ENCODE measurements at places on chromosomes 5 and 9. TPM values are rescaled to one million over a fixed set of nuclear protein-coding genes. Genes with fewer than 3 reads are reported as not detected.

The IL33 gene
- 0.03 TPM for polyA plus RNA-seq

The PRUNE2 gene
- polyA plus RNA-seq = not detected

The SLC34A3 gene
- polyA plus RNA-seq = 0.07 TPM

The F2RL1 gene
- polyA plus RNA-seq = 23.0 TPM

The NTNG2 gene
- polyA plus RNA-seq = not detected

The ADGRD2 gene
- not detected for polyA plus RNA-seq

The FANCG gene
- polyA plus RNA-seq = 14.4 TPM

The CMBL gene
- polyA plus RNA-seq = 17.0 TPM

The PCDHGA8 gene
- 0.04 TPM for polyA plus RNA-seq

The ABCA2 gene
- 21.0 TPM for polyA plus RNA-seq

The ZFP2 gene
- polyA plus RNA-seq = 0.29 TPM

The SPATA31D4 gene
- polyA plus RNA-seq = not detected

DNA sequence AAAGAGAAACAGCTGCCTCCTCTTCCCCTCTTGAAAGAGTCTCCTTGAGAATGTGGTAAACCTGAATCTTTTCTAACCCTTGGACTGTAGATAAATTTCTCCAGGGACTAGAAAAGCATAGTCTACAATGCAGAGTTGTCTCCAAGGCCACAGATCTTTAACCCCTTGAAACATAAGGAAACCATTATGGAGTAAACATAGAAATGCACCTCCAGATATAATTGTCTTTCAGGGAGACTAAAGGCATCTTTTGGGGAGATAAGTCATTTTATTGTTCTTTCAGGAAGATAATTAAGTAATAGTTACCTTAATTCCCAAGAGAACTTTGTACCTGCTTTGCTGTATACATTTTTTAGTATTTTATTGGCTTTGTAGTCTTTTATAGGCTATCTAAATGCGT is 373.6 kb upstream of the GRIA1 start:
- no peak for DNase-seq

DNA sequence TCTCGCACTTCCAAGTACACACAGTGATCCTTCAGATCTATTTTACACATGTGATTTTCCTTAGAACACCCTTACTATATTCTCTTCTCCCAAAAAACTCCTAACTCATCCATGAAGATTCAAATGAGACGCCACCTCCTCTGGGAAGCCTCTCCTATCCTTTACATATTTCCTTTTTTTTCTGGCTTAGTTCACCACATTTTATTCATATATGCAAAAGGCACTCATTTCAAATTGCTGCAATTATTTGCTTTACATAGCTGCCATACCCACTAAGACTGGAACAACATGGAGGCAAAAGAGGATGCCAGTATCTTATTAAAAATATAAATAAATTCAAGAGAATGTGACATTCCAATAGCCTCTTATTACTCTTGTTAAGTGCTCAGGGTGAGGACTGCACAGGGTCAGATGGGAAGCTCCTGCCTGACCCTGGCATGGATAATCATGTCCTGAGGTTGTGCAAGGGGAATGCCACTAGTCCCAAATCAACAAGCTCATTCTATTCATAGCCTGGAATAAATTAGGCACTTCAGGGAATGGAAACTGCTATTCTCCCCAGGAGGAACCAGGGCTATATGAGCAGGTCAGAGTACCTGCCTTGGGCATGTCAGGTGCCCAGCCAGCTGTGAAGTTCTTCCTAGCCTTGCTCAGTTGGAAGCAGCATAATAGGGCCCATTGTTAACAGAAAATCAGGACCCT is 262.9 kb downstream of the FBXL17 start:
- no peak for DNase-seq

DNA sequence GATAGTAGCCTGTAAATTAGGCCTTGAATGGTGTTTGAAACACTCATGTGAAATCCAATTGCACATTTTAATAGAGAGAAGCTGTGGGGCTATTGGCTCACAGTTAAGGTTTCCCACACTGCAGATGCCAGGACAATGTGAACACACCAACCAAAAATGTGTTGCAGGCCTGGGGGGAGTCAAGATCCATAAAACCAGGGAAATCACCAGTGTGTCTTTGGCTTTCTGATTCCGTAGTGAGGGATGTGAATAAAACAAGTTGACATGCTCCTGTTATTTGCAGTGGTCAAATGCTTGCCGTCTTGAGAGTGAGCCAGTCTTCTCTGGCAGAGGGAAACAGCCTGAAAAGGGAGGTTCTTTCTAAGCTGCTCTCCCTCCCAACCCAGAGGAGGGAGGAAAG is 79.0 kb downstream of the ZNF462 start:
- no peak for DNase-seq

DNA sequence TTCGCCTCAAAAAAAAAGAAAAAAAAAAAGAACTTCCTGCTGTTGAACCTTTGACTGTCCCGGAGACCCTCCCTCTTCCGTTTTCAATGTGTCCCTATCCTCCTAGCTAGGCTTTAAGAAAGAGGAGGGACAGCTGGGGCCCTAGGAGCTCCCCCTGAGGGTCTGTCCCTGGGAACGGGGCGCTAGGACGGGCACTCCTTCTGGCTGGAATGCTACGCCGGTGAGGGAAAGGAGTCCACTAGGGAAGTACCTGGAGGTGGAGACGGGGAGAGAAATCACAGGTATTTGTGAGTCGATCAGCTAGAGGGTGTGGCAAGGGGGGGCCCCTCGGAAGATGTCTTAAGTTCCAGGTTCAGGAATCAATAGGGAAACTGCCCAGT is 4.6 kb downstream of the SIT1 start:
- peak; percentile 32 for DNase-seq

DNA sequence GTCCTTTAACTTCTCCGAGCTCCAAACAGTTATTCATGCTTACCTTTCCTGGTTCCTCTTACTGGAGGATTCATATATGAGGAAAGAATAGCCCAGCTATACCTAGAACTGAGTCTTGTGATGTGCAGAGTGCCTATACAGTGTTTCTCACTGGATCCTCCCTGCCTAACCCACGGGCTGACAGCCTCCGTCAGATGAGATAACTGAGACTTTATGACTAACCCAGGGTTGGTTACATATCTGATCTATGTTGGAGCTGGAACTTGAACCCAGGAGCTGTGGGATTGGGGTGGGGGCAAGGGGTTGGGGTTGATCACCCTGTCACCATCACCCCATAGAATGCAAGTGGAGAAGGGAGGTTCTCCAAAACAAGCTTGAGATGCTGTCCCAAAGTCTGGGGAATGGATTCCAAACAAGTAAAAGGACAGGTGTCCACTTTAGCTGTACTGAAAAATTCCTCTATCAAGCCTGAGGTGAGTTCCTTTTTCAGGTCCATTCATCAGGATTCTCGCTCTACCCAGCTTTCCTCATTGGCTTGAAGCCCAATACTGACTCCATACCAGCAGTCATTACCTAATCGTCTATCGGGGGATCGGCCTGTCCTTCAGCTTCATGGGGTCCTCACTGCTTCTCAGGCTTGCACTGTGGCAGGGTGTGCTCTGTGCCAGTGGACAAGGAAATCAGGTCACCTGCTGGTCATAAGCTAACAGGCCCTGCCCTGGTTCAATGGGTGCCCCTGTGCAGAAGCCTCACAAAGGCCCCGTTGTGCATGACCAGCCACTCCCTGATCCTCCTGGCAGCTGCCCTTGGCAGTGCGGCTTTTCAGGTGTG is 100.6 kb downstream of the ARHGAP26 start:
- no peak for DNase-seq

- DNase-seq = no peak
These were observed 131.2 kb downstream of the RGS3 start for GRCh38 chr9:113594484-113595299.

DNA sequence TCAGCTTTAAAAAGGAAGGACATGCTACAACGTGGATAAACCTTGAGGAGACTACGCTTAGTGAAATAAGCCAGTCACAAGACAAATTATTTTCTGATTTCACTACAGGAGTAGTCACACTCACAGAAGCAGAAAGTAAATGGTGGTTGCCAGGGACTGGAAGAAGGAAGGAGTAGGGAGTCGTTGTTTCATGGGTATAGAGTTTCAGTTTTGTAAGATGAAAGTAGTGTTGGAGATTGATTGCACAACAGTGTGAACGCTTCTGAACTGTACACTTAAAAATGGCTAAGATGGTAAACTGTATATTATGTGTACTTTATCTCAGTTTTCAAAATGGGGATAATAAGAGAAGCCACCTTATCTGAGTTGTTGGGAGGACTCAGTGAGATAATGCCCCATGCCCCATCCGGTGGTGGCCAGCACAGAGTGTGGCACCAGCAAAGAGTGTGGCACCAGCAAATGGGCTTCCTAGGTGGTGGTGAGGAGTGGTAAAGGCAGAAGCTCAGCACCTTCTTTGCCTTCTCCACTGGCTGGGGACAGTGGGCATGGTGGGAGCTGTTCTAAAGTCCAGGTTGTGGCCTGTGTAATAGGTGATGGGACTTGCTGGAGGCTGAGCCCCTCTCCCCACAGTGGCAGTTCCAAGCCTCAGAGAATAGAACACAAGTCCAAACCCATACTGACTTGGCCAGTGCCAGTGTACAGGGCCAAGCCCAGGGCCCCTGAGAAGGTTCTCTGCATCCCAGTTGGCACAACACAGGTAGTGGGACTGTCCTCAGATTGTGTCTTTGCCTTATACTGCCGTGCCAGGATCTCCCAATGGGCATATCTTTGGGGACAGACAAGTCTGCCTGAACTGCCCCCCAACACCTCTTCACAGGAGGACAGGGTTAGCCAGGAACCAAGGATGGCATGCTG is 4.4 kb downstream of the SLC22A4 start:
- DNase-seq = no peak

DNA sequence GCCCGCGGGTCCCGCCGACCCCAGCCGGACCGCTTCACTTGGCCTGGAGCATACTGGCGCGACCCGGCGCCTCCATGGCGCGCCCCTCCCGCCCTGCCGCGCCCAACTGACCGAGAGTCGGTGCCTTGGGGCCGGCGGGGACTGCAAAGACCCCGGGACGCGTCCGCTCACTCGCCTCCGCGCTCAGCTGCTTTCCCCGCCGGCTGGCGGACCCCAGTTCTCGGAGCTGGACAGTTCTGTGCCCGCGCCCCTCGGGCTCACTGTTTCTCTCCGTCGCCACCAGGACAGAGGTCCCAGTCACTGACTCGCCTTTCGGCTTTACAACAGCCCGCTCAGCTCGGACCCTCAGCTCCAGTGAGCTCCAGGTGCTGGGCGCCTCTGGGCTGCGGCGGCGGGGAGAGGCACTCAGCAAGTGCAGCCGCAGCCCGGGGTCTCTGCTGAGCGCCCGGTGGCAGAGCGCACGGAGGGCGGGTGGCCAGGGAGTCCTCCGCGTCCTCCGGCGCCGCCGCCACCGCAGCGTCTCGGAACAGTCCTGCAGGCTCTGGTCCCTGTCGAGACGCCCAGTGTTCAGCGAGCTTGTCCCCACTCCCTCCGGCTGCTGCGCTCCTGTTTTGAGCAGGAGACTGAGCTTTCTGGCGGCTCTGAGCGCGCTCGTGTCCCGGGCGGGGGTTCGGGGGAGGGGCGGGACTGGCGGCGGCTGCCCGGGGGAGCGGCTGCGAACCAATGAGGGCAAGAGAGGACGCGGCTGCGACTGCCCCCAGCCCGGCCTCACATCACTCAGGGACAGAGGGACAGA is at the start of gene SMIM32:
SMIM32 (minus strand) TSS at position 637 of the 796 bp plus-strand sequence. CDS start 638 bp downstream, outside the sequence.
- peak; percentile 24 for DNase-seq

DNA sequence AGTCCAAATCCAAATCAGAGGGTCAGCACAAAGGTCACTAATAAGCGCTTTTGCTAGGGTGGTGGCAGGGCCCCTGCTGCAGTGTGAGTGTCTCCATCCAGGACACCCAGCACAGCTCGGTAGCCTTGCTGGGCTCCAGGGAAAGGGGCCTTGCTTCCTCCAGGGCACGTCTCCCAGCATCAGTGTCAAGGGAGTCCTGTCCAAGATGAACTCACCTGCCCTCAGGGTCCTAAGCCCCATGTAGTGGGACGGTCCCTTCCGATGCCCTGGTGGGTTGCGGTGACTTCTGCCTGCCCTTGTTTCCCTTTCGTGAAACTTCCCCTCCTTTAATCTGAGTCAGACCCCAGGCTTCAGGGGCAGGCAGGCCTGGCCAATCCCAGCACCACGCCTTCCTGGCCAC is 101.7 kb downstream of the ZNF354C start:
- DNase-seq = no peak

- DNase-seq = no peak
These were observed 490.9 kb downstream of the NFIB start for GRCh38 chr9:13823026-13823425.

DNA sequence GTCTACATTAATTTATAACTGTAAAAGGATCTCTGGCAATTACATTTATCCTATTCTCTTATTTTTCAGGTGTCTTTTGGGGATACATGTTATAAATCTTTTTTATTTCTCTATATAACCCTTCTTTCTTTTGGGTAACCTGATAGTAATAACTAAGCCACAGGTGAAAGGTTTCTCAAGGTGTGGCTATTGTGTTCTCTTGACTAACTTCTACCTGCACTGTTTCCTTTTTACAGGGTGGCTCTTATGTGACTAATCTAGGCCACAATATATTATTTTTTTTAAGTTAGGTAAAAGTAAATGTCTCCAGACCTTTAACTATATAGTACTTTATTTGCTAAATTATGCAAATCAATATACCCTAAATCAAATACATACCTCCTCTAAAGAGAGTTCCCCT is 193.2 kb downstream of the EFNA5 start:
- no peak for DNase-seq

DNA sequence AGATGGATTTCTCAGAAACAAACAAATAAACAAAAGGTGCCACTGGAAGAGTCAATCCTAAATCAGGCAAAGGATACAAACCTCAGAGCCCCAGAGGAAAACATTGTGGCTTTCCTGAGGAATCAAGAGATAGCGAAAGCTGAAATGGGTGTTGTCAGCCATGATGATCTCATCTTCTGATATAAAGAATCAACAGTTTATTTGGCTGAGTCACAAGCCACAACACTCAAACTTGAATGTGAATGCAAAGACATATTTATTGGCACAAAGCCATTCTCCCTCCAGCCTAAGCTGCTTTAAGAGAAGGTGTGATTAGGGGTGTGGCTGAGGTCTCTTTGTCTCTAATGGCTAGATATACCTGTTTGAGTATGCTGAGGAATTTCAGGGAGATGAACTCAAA is 73.3 kb upstream of the NREP start:
- no peak for DNase-seq

- DNase-seq = no peak
These were observed 297.7 kb downstream of the PARP8 start for GRCh38 chr5:50963971-50964745.

DNA sequence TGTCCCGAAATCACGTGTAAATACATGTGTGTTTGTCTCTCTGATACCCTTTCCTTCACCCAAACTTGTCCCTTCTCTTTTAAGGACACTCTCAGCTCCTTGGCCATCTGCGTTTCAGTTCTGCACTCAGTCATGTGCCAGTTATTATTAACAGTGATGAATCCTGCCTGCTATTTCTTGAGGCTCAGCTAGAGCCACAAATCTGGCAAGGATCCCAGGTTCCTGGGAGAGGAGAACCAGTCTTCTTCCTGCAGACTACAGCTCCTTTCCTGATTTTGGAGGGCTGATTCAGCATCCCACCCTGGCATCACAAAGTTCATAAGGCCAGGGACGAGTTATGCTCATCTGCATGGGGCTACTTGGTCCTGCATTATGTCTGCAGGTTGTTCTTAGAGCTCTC is 5.6 kb downstream of the MAMDC2 start:
- no peak for DNase-seq

DNA sequence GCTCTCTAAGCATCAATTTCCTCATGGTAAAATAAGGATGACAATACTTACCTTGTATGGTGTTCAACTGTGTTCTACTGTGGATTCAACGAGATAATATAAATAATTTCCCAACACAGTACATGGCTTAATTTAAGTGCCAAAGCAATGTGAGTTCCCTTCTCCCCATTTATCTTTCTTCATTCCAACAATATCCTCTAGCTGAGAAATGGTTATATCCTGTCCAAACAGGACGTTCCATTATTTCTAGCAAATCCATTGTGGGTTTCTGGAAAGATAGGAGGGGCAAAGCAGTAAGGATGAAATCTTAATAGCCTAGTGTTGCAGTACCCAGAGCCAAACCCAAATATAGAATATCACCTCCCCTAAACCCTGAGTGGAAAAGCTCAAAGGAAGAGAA is 22.0 kb downstream of the ABCA1 start:
- no peak for DNase-seq

Data from HepG2 (cell line).